ENCODE measurements at places on chromosomes 5 and 9.

GRCh38 chr9:35540315-35540714 lies 50.4 kb downstream of the RUSC2 start:
- DNase-seq: no peak

DNA sequence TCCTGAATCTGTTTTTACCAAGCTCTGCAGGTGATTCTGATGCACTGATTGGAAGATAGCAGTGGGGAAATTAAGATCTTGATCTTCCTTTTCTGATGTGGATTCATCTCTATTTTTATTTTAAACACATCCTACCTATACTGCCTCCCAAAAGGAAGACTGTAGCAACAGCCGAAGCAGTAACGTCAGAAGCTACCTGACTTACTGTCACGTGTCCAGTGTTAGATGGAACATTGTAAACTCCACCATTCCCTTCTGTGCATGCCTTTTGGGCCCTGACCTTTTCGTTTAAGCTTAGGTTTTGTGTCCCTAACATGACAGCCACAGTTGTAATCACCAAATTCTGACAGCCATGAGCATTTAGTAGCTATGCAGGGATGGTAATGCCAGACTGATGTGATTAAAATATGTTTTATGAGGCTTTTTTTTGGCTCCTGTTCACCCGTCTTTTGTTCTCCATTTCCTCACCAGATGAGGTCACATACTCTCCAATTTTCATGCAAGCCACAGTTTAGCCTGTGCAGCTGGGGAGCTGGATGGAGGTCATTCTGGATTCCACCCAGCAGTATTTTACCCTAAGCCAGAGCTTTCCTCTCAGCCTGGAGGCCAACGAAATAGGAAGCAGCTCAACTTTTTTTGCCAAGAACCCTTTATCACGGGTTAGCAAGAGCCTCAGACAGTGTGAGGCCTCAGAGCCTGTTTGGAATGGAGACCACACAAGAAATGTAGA lies 15.6 kb upstream of the FOXD1 start:
- no peak for DNase-seq

DNA sequence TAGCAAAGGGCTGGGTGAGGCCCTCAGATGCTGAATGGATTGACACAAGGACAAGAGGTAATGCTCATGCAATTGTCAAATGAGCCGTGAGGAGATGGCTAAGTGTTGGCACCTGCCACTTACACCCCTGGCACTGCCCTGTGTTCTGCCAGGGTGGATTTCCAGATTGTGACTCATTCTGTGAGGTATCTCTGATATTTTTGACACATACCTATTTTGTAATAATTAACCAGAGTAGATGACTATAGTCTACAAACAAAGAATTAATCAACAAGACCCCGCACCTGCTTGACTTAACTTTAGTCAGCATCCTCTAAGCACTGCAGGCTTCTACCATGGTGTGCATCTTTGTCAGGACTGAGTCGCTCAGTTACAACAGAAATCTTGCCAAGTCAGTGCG lies 200.8 kb downstream of the DIRAS2 start:
- no peak for DNase-seq

- peak; percentile 23 for DNase-seq
Measured at GRCh38 chr5:32916648-32917047, 205.5 kb downstream of the NPR3 start.

GRCh38 chr5:134073404-134073803 lies 41.1 kb upstream of the TCF7 start:
- no peak for DNase-seq

- DNase-seq: peak; percentile 84
Measured at GRCh38 chr9:35646153-35646532, 4.6 kb downstream of the SIT1 start.

GRCh38 chr9:130104491-130105193 lies 50.9 kb downstream of the GPR107 start:
- DNase-seq: peak; percentile 75

GRCh38 chr9:134181648-134182034 lies 17.3 kb upstream of the RNU6ATAC start:
- DNase-seq: peak; percentile 21

DNA sequence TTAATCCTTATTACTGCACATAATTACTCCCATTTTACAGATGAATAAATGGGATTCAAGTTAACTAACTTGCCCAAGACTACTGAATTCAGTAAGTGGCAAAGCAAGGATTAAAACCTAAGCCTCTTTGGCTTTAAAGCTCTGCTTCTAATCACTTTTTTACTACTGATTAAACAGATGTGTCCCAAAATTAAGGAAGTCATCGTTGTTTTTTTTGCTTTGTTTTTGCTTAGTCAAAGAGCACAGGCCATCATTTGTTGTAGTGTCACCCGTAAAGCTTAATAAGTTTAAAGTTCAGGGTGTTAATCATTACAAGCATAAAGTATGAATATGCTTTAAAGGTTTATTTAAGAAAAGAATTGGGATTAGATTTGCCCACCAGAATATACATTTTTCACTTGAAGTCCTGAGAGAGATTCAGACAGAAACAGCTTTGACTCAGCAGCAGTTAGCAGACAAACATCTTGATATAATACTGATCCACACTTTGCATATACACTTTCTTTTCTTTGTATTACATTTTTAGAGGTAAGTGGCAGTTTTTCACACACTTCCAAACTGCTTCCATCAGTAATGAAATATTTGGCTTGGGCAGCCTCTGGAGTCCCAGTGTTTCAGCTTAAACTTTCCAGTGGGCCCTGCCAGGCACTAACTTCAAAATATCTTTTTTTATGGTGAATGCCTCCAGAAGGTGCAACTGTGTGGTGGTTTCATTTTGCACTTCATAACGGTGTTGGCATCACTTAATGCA lies 52.7 kb downstream of the PIK3R1 start:
- DNase-seq: no peak

- DNase-seq: peak; percentile 77
Measured at GRCh38 chr5:141369994-141370848, at the start of gene PCDHGB3. Gene PCDHGB3 (plus strand): TSS chr5:141370242. CDS start chr5:141370395, 153 bp downstream.

DNA sequence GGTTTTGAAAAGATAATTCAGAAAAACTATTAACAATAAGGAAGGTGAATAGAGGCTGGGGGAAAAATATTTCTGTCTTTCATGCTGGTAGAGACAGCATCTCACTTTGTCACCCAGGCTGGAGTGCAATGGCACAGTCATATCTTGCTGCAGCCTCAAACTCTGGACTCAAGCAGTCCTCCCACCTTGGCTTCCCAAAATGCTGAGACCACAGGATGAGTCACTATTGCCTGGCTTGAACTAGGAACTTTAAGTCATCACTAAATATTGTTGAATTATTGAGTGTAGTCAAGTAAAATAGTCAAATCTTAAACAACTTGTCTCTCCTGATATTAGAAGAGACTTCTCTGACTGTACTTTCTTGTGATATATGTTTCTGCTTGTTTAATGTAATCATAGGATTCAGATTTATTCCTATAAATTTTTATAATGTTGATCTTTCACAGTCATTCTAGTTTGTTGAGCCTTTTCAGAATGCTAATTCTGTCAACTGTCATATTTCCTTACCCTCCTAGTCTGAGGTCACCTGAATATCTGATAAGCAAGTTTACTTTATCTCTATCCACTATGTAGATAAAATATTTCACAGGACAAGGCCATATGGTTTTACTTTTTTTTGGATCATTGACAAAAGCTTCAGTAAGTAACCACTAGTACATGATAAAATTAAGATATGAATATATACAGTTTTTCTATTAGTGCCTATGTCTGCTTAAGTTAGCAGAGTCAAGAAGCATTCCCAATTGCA lies 1696.5 kb downstream of the MAT2B start:
- DNase-seq: peak; percentile 89

GRCh38 chr5:132183723-132184122 lies 43.9 kb downstream of the P4HA2 start:
- peak; percentile 41 for DNase-seq

DNA sequence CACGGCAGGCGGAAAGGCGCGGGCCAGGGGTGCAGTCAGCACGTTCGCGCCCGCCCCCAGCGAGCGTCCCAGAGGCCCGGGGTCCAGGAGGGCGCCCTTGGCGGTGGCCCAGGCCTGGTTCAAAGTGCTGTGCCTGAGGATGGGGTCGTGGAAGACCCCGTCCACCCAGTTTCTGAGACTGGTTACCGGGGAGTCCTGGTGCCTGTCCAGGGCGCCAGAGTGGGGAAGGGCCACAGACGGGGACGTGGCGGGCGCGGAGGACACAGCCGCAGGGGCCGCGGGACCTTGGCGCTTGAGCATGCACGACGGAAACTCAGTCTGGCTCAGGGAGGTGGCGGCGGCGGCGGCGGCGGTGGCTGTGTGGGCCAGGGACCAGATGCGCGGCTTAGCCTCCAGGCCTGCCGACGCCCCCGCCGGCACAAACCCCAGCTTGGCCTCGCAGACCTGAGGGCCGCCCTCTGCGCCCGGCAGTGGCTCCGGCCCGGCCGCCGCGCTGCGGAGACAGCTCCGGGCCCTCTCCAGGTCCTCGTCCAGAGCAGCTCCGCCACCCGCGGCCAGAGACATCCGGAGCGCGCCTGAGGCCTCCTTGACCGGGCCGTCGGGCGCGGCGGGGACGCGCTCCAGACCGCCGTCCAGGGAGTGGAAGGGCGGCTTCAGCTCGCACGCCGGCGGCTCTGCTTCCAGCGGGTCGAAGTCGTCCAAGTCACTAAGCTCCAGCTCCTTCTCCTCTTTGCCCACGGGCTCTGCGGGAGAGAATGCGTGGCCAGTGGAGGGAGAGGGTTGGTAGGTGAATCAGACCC lies 4.5 kb downstream of the IRX4 start:
- no peak for DNase-seq

- no peak for DNase-seq
Measured at GRCh38 chr5:167877114-167877722, 414.2 kb upstream of the WWC1 start.

- no peak for DNase-seq
Measured at GRCh38 chr5:32279223-32279622, 33.5 kb downstream of the MTMR12 start.

Measured in NB4 (cell line).